ENCODE measurements at places on chromosomes 3 and 15. TPM values are rescaled to one million over a fixed set of nuclear protein-coding genes. Genes with fewer than 3 reads are reported as not detected.

ZNF717 gene
- 3.7 TPM for total RNA-seq

SLC51B gene
- total RNA-seq, result 13.6 TPM

DTWD1 gene
- total RNA-seq, result 17.6 TPM

MRPL46 gene
- total RNA-seq, result 58.0 TPM

FBN1 gene
- 5.5 TPM for total RNA-seq

PLEKHO2 gene
- 6.4 TPM for total RNA-seq

CTXN2 gene
- not detected for total RNA-seq

SYNPR gene
- not detected for total RNA-seq

ZNF385D gene
- total RNA-seq, result not detected

SERPINI2 gene
- not detected for total RNA-seq

COPS2 gene
- total RNA-seq, result 98.2 TPM

THUMPD3 gene
- 51.0 TPM for total RNA-seq

ISL2 gene
- total RNA-seq, result 2.9 TPM

C3orf49 gene
- not detected for total RNA-seq

GPR156 gene
- 0.39 TPM for total RNA-seq

HYAL1 gene
- total RNA-seq, result 0.54 TPM

CX3CR1 gene
- total RNA-seq, result 0.06 TPM

SGO1 gene
- total RNA-seq, result 13.7 TPM

C3orf52 gene
- total RNA-seq, result 10.3 TPM

CP gene
- 6.1 TPM for total RNA-seq

FETUB gene
- 0.08 TPM for total RNA-seq

ACKR4 gene
- not detected for total RNA-seq

MTMR10 gene
- total RNA-seq, result 16.0 TPM

KIF15 gene
- 7.4 TPM for total RNA-seq

CAPN3 gene
- total RNA-seq, result 0.22 TPM

DUOXA2 gene
- not detected for total RNA-seq

IL5RA gene
- total RNA-seq, result not detected

CLSTN2 gene
- 0.04 TPM for total RNA-seq

VPS13C gene
- total RNA-seq, result 11.3 TPM

PARP9 gene
- total RNA-seq, result 5.5 TPM

GTF2E1 gene
- total RNA-seq, result 11.8 TPM

UNC45A gene
- 57.9 TPM for total RNA-seq

DOCK3 gene
- 0.38 TPM for total RNA-seq

SH2D7 gene
- not detected for total RNA-seq

LSMEM2 gene
- not detected for total RNA-seq

MESD gene
- total RNA-seq, result 35.8 TPM

OSTN gene
- not detected for total RNA-seq

SLC22A13 gene
- not detected for total RNA-seq

SLC9C1 gene
- not detected for total RNA-seq

Data from A549 treated with AZD2906 at 1 μM for 4 hours (cell line).